ENCODE measurements at places on chromosomes 1 and 21.
A peak's percentile ranks its signal among the peaks of the same experiment; 100 is the strongest.

DNA sequence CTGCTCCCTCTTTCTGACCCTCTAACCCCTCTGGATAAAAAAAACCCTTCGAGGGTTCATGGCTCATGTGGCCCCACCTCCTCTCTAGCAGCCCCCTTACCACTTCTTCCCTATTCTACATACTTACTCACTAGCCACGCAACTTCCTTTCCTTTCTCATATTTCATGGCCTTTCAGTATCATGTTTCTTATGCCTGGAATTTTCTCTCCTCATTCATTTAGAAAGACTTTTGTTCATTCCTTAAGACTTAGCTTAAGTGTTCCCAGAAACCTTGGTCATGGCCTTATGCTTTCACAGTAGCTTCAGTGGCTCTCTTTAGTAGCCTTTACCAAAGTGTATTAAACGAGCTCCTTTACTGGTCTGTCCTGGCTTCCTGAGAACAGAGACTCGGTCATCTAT lies 6.1 kb downstream of the ACP6 start:
- DNase-seq = no peak

DNA sequence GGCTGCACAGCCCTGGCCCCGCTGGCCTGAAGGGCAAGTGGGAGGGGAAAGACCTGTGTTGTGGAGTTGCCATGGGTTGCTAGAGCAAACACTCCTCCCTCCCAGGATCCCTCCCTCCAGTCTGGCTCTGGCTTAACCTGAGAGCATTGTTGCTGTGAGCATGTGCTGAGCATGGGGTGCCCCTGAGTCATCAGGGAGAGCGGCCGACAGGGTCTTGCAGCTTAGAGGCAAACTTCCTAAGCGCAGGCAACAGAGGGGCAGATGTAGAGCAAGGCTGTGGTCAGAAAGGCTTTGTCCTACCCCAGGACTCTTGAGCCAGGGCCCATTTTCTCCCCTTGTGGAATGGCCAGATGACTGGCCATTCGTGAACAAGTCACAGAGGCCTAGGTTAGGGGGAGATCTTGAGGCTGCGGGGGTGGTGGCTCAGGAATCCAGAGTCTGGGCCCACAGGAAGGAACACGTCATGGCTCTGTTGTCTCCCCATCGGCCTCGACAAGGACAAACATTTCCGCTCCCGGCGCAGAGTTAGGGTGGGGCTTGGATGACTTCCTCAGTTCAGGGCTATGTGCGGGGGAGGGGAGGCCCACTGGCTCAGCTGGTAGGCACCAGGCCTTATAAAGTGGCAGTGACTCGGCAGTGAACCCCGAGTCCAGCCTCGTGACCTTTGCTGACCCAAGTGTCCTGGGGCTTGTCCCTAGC lies 362 bp upstream of the DYNLT4 start:
- peak; percentile 95 for DNase-seq

DNA sequence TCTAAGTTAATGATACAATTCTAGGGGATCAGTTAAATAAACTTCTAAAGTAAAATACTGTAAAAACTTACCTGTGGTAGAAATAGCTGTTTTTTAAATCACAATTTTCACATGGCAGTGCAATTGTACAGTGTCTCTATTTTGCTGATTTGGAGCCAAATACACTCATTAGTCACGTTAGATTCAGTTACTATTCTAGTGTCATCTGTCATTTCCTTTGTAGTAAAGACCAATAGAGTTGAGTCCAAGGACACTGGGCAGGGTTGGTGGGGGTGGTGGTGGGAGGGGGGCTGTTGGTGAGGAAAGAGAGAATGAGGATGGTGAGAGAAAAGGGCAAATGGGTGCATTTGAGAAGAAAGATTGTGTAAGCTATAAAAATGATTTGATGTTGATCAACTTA lies 33.6 kb downstream of the CD55 start:
- DNase-seq = no peak

GRCh38 chr1:51326839-51327238 lies 3.5 kb downstream of the TTC39A start:
- no peak for DNase-seq
